Right cardiac atrium (tissue), 5 donors: ENCODE measurements at places on chromosomes 7 and 10. TPM values are rescaled to one million over a fixed set of nuclear protein-coding genes. Genes with fewer than 3 reads are reported as not detected.
A peak's percentile ranks its signal among the peaks of the same experiment; 100 is the strongest.

- no peak for DNase-seq
Measured at GRCh38 chr10:24193330-24193729, 15.6 kb upstream of the KIAA1217 start.

- no peak for DNase-seq
Measured at GRCh38 chr7:157539521-157539920, 202.7 kb downstream of the DNAJB6 start.

DNA sequence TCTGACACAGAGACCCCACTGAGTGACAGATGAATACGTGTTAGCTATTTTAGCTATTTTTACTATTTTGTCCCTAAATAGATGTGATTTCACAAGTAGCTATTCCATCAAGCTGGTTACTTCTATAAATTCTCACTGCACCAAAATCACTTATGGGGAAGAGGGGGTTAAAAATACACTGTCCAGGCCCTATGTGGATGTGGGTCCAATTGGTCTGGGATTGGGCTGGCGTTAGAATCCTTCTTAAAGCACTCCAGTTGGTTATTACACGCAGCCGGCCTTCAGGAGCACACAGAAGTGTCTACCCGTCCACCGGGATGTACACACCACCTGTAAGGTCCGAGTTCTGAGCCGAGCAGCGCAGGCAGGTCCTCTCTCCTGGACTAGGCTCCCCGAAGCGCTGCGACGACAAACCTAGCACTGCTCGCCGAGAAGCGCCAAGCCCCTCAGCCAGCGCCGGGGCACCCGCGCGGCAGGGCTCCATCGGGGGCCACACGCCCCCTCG lies 222.3 kb upstream of the MKLN1 start:
- DNase-seq, result no peak

DNA sequence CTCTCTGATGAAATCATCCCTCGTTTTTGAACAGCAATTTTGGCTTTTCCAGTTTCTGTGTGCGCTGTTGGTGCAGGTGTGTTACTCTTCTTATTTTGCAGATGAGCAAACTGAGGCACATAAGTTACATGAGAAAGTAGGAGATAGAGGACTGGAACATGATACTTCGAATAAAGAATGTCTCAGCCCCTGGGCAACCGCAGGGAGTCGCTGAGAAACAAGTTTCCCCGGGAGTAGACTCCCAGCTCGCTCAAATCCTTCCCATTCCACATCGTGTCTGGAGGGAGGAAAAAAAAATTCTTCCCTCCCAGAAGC lies 18.0 kb downstream of the MXI1 start:
- DNase-seq, result no peak

GRCh38 chr10:77859200-77859864 lies 67.2 kb downstream of the DLG5 start:
- no peak for DNase-seq

GRCh38 chr7:6160191-6160623 lies 112.2 kb downstream of the CYTH3 start:
- DNase-seq, result peak; percentile 88

The SPDYE16 gene
- total RNA-seq, result not detected

The STAMBPL1 gene
- 13.0 TPM for total RNA-seq

- DNase-seq, result no peak
Measured at GRCh38 chr7:81604808-81605174, 165.1 kb downstream of the HGF start.

GRCh38 chr10:50316174-50316573 lies 64.9 kb upstream of the ASAH2 start:
- DNase-seq, result no peak

DNA sequence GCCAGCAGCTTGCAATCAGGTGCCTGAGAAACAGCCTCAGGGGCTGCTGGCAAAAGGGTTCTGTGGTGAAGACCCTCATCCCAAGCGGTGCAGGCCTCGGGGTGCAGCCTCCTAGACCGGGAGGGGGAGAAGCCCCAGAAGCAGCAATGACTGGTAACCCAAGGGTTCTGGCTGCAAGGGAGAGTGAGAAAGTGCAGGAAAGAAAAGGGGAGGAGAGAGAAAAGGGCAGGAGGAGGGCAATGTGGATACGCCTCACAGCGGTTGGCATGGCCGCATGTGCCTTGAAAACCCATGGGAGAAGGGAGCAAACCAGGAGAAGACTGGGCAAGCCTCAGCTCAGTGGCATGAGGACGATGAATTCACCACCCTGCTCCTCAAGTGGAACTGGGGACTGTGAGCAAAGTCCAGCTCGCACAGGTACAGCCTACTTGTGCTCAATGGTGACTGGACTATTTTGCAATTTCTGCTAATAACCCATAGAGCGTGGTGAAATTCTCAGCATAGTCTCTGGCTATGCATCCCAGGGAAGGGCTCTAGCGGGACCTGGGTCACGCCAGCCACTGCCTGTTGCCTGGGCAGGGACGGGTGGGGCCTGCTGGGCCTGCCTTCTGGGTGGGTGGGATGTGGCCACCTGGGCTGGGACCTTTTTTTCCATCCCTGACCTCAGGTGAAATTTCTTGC lies 6.2 kb downstream of the CLRN3 start:
- DNase-seq, result no peak

The PRPS1L1 gene
- not detected for total RNA-seq

DNA sequence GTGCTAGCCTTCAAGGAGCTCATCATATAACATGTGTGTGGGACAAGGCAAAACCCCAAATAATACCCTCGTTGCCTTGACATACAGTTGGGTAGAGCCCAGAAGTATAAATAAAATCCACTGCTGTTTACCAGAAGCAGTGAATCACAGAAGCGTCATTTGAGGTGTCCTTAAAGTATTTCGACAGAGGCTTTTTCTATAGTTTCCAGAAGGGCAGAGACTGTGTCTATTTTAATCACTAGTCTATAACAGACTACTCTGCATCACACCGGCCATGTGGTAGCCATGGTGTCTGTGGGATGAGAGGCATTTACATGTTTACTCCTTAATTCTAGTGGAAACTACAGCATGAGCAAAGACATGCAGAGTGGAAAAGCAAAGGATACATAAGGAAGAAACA lies 131.3 kb downstream of the CTTNBP2 start:
- no peak for DNase-seq

The THSD7A gene
- total RNA-seq, result 2.3 TPM

The CHST15 gene
- 9.2 TPM for total RNA-seq

- no peak for DNase-seq
Measured at GRCh38 chr10:34649385-34649784, 165.7 kb downstream of the PARD3 start.

- DNase-seq, result no peak
Measured at GRCh38 chr10:35887685-35888084, 245.6 kb upstream of the FZD8 start.

GRCh38 chr7:130758429-130759056 lies 24.5 kb upstream of the KLF14 start:
- no peak for DNase-seq

DNA sequence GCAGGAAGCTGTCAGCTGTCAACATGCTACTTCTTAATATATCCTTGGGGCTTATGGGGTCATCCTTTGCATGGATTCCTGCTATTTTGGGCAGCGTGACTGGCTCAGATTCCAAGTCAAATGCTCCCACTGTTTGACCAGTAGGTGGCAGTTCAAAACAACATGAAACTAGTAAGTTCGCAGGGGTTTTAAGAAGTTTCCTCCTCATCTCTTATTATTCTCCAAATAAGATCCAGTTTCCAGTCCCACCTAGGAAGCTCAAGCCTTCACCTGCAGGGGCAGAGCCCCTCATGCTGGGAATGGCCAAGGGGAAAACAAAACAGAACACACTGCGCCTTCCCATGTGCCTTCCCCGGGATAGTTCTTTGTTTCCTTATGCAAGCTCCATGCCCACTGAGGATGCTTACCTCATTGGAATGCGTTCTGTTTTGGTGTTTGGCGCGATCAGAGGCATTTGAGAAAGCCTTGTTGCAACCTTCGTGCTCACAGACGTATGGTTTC lies 259.8 kb downstream of the GLI3 start:
- DNase-seq, result no peak

GRCh38 chr7:77824636-77825035 lies 26.1 kb downstream of the PHTF2 start:
- DNase-seq, result no peak

The WNT16 gene
- total RNA-seq, result not detected

The PSD gene
- 6.2 TPM for total RNA-seq

- no peak for DNase-seq
Measured at GRCh38 chr7:155921086-155921803, 109.0 kb upstream of the SHH start.

- DNase-seq, result no peak
Measured at GRCh38 chr10:111277661-111278060, 200.8 kb downstream of the ADRA2A start.

DNA sequence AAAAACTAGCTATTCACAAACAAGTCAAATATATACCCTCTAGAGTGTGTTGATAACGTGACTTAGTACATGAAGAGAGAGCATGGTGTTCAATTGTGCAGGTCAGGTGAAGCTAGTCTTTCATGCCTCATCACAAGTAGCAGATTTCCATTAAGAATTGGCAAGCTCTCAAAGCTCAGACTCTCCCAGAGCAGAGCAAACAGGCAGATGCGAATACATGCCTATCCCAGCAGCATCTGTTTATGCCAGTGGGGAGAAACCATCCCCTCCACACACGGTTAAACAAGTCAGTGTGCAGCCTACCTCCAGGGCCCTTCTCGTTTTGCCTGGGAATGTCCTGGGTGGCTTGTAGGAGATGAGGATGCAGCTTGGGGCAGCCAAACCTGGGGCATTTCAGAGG lies 532.5 kb upstream of the C7orf33 start:
- DNase-seq, result no peak

DNA sequence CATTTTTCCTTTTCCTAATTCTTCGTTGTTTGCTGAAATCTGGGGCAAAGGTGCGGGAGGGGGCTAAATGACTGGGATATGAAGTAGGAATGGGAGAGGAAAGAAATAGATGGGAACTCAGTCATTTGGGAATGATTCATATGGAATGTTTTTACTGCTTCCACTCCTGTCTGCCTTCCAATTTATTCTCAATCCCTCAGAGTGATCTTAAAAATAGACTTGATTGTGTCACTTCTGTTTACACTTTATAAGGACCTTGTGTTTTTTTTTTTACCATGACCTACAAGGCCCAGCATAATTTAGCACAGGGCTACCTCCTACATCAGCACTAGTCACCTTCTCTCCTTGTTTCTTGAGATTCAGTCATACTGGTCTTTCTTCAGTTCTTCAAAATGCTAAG lies 97.9 kb downstream of the PTEN start:
- DNase-seq, result no peak

GRCh38 chr10:44422570-44423101 lies 37.7 kb upstream of the CXCL12 start:
- peak; percentile 28 for DNase-seq

The C7orf57 gene
- not detected for total RNA-seq

- DNase-seq, result no peak
Measured at GRCh38 chr7:82539969-82540368, 96.4 kb upstream of the CACNA2D1 start.

DNA sequence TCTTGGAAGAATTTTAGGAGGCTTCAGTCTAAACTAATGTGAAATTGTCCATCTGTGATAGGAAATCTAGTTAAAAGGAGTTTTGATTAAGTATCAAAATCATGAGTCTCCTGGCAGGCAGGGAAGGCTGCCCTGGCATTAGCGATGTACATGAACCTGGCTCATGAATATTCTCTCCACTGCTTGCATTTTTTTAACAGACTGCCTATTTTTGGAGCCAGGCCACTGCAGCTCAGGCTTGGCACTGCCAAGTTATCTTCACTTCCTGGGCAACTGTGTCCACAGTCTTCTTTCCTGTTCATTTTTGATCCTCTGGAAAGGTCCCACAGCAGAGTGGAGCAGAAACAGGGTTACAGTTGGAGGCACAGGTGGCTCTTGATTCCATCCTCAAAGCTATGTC lies 7.0 kb downstream of the GPR26 start:
- DNase-seq, result no peak

The PRKAR2B gene
- 45.2 TPM for total RNA-seq
